ENCODE measurements at places on chromosomes 7 and 10. TPM values are rescaled to one million over a fixed set of nuclear protein-coding genes. Genes with fewer than 3 reads are reported as not detected.

DNA sequence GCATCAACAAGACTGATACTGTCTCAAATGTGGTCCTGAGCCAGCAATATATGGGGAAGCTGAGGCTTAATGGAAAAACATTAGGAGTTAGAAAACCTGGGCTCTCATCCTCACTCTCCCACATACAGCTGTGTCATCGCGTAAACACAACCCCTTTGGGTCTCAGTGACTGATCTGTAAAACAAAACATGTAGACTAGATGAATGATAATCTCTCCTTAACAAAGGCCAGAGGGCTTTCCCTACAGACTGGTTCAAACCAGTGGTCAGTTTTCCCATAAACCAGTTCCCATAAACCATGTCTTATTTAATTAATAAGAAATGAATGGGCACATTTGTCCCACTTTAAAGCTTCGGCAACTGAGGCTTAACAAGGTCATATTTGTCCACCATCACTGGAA lies 48.1 kb downstream of the OSBPL3 start:
- no peak for DNase-seq

- no peak for DNase-seq
Measured at GRCh38 chr10:46255801-46256747, 30.7 kb upstream of the ANTXRL start.

- DNase-seq = no peak
Measured at GRCh38 chr10:101609481-101609880, 21.4 kb downstream of the DPCD start.

- no peak for DNase-seq
Measured at GRCh38 chr7:11935905-11936304, 103.9 kb upstream of the THSD7A start.

- no peak for DNase-seq
Measured at GRCh38 chr10:77710081-77710551, 72.5 kb upstream of the KCNMA1 start.

The TUBAL3 gene
- total RNA-seq = not detected
